ENCODE measurements at places on chromosomes 12 and 14.

DNA sequence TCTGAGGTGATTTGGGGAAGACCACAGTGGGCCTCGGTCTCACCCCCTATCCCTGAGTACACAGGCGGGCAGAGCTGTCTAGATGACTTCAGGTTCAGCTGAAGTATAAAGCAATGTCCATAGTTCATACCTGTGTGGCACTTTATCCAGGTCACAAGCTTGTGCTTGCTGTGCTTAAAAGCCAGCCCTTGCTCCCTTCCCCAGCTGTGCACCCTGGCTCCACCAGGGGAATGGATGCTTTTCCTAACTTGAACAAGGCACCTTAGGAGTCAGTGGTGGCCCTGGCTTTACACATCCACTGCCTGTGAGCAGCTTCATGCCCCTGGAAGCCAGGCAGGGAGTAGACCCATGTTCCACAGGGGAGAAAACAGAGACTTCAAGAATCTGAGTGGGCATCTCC, 5.5 kb downstream of the CARMIL3 start:
- no peak for DNase-seq

- DNase-seq, result no peak
These were observed 8.2 kb downstream of the DMAC2L start for GRCh38 chr14:50320283-50320682.

GRCh38 chr14:31897581-31898186, 179.4 kb upstream of the ARHGAP5 start:
- no peak for DNase-seq

- no peak for DNase-seq
These were observed 50.1 kb downstream of the RERG start for GRCh38 chr12:15171012-15171655.

- DNase-seq, result no peak
These were observed 14.9 kb downstream of the TXNRD1 start for GRCh38 chr12:104230304-104231095.

DNA sequence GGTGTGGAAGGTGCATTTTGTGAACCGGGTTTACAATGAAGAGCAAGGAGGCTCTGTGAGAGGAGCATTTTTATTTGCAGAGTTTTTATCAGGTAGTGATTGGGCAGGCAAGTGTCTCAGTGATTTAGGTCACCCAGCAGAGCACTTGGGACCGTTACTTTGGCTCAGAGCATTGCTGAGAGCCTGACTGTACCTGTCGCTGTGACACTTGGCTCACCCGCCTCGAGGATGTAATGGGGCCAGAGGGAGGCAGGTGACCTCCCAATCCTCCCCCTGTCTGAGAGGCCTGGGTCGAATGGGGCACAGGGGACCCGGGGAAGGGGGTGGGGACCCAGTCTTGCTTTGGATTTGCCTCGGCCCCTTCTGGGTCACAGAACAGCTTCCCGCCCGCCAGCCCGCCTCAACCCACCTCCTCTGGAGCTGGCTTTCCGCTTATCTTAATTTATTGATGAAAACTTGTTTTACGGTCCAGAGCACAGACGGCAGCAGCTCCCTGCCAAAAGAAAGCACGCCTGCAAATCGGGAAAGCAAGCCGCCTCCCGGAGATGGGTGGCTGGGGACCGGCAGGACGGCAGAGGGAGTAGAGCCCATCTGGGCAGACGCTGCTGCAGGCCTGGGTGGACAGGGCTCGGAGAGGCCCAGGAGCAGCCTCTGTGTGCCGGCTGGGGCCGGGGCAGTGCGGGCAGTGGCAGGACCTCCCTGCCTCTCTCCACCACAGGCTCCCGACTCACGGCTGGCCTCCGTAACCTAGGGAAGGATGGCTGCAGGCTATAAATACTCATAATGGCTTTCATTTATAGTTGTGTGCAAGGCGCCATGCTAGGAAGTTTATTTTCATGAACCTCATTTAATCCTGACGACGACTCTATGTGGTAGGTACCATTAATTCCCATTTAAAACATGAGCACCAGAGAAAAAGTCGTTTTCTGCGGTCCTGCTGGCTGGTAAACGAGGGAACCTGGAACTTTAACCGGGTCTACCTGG, 187.1 kb downstream of the TSPAN9 start:
- DNase-seq, result no peak

DNA sequence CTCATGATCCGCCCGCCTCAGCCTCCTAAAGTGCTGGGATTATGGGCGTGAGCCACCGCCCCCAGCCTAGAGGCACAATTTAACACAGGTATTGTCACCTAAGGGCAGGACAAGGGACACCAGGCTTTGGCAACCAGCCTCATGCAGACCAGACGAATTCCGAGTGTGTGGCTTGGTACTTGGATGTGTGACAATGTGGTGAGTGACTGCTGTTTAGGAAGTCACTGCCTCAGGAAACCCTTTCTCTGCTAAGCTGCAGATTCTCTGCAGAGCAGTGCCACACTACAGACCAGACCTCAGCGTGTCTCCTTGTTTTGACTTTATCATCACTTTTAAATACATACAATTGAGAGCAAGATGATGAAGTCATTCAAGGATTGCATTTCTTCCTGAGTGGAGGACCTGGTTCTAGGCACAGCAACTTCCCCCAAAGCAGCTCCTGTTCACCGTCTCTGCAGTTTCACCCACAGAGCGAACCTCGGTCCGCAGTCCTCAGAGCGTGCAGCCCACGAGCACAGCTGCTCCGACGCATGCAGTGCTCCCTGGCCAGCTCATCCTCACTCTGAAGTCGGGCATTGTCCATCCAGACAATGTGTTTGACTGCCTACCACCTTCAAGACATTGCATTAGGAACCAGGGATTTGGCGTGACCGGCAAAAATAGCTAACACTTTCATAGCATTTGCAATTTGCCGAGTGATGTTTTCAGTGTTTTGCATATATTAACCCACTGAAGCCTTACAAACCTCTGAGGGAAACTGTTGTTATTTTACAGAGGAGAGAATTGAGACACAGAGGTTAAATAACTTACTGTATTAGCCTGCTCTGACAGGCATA, 235.2 kb downstream of the CHST11 start:
- no peak for DNase-seq

- DNase-seq, result no peak
These were observed 170.2 kb upstream of the PRICKLE1 start for GRCh38 chr12:42759622-42760273.

DNA sequence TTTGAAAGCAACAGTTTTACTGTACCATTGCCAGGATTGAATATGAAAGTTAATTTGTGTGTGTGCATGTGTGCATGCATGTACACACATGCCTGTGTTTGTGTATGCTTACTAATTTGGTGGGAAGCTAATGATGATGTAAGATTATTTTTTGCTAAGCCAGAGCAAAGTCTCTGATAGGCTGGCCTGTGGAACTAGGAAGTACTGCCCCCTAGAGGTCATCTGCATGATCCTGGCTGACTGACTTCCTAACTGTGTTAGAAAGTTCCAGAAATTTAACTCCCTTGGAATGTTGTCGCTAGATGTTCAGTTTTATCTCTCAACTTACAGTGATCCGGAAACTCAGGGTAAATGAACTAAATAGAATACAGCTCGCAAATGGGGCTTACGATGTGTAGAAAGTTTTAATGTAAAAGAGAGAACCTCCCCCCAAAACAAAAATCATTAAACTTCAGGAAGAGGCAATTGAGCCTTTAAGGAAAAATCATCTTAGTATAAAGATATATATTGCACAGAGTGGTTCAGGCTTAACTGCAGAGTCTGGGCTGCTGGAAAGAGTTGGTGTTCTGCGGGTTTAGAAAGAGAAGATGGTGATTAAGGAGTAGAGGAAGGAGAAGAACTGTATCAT, 34.3 kb upstream of the SLC38A1 start:
- peak; percentile 1 for DNase-seq

- no peak for DNase-seq
These were observed 5.4 kb downstream of the IFFO1 start for GRCh38 chr12:6550294-6551062.

DNA sequence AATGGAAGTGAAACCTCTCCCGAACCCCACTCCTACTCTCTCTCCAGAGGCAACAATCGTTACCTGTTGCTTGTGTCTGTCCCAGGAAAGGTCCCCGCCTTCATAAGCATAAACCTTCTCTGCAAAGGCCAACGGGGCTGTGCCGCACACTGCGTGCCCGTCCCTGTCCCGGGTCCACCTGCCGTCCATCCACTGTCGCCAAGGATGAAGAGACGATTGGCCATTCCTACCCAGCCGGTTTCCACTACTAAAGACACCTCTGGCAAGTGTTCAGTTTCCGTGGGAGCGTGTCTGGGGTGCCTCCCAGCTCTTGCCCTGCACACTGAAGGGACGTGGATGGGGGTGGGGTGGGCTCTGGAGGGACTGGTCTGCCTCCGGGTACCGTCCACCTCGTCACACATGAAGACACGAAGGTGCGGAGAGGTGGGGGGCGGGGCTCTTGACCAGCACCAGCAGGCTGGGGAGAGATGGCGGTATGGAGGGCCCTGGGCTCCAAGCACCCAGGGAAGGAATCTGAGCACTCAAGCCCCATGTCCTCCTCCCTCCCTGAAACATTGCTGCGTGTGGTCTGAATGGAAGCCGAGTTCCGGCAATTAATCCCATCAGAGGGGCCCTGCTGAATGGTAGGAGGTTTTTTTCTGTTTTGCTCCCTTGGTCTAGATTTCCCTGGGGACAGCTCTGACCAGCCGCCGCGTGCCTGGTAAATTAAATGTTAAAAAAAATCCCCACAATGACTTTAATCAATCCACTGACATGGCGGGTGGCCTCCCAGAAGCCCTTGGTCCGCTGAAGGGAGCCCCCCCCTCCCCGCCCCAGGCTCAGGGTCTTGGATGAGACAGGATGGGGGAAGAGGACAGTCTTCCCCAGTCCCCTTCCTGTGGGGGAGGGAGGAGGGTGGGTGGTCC, 4.1 kb upstream of the KIF26A start:
- DNase-seq, result no peak

GRCh38 chr14:101367421-101368261, 193.7 kb upstream of the DIO3 start:
- DNase-seq, result no peak

- DNase-seq, result no peak
These were observed 28.5 kb downstream of the CPM start for GRCh38 chr12:68904351-68904962.

DNA sequence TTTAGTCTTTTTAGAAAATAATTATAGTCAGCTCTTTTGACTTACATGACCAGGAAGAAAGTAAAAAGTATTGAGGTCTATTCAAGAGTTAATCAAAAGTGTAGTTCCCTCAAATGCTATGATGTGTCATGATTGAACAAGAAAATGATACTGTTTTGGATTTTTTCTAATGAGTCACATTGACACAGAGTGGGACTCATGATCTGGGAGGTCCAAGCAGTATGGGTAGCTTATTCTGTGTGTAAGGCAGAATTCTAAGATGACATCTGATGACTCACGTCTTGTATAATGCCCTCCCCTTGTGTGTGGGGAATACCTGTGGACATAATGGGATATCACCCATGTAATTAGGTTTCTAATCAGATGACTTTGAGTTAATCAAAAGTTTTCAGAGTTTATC, 178.1 kb upstream of the DDHD1 start:
- no peak for DNase-seq

GRCh38 chr14:48253020-48253419, 577.6 kb upstream of the MDGA2 start:
- DNase-seq, result no peak

- DNase-seq, result no peak
These were observed 404.9 kb upstream of the TMPO start for GRCh38 chr12:98110536-98110935.
